Activated CD8-positive, alpha-beta memory T cell treated with anti-CD3 and anti-CD28 coated beads for 1 hour (primary cell): ENCODE measurements at places on chromosomes 11 and 22.

- no peak for DNase-seq
Measured at GRCh38 chr11:2520736-2521035, 75.9 kb downstream of the KCNQ1 start.

GRCh38 chr22:18066181-18066859 is 11.5 kb upstream of the PEX26 start:
- DNase-seq: no peak

GRCh38 chr22:35505399-35506258 is 35.0 kb upstream of the RASD2 start:
- no peak for DNase-seq

GRCh38 chr11:35394941-35395340 is 24.4 kb downstream of the SLC1A2 start:
- no peak for DNase-seq

DNA sequence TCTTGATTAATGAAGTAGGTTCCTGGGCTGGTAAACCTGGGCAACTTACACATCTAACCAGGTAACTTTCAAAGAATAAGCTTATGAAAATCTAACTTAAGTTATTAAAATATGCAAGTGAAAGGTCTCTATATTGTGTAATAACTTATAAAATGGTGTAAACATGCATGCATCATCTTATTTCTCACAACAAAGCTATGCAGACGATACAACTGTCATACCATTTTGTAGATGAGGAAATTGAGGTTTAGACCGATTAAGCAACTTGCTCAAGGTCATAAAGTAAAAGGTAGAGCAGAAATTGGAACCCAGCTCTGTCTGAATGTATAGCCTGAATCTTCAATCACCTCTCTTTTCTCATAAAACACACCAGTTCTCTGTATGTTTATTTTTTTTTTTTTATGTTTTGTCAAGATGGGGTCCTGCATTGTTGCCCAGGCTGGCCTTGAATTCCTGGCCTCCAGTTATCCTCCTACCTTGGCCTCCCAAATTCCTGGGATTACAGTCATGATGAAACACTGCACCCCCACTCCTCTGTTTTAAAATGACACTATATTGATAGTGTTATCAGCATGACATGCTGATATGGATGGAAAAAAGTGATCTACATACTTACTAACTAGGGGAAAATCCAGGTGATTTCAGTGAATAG is 109.6 kb downstream of the SGSM3 start:
- no peak for DNase-seq

DNA sequence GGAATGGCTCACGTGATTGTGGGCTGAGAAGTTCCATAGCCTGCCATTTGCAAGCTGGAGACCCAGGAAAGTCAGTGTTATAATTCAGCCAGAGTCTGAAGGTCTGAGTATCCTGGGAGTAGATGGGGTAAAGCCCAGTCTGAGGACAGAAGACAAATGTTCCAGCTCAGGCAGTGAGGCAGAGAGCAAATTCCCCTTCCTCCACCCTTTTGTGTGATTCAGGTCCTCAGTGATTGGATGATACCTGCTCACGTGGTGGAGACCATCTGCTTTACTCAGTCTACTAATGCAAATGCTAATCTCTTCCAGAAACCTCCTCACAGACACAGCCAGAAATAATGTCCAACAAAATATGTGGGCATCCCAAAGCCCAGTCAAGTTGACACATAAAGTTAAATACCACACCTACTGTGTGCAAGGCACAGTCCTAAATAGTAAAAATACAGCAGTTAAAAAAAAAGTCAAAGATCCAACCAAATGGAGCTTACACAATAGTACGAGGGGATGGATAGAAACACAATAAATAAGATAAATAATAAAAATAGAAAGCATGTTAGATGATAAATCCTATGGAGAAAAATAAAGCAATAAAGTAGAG is 13.2 kb upstream of the APOL6 start:
- no peak for DNase-seq

GRCh38 chr11:66335531-66336233 is 552 bp downstream of the RIN1 start:
- DNase-seq: no peak

DNA sequence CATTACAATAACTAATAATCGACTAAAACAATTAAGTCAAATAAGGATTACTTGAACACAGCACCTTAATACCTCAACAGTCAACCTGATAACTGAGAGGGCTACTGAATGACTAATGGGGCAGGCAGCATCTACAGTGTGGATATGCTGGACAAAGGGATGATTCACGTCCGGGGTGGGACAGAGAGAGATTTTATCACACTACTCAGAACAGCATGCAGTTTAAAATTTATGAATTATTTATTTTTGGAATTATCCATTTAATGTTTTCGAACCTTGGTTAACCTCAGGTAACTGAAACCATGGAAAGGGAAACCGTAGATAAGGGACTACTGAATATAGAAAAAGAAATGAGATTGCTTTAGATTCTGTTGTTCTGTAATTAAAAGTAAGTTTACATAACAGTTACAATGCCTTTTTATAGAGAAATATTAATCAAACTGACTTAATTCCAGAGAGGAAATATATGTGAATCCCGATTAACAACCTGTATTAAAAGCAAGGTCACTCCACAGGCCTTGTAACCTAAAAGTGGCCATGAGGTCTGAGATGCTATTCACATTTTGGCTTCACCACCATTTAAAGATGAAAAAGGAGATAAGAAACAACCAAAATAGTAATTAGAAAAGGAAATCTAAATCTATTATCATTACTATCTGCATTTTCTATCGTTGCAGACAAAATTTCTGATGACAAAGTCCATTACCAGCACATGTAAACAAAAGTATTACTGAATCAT is 119.0 kb upstream of the TP53AIP1 start:
- no peak for DNase-seq

GRCh38 chr11:87338046-87338639 is 300.4 kb downstream of the TMEM135 start:
- DNase-seq: no peak

DNA sequence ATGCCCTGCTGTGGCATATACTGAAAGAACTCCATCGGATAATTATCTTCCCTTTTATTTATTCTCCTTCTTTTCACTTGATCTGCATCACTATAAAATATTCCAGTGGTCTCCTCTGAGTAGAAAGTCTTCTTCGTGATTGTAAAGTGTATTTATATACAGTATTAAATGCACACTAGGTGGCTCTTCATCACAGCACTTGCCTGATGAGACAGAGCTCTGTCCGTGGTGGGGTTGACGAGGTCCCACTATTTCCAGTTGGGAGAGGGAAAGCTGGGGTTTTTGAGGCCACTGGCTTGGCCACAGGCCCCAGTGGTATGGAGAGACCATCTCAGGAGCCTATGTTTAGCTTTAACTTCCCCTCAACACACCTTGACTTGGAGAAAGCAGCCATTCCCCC is 31.6 kb upstream of the ZBTB16 start:
- DNase-seq: no peak

DNA sequence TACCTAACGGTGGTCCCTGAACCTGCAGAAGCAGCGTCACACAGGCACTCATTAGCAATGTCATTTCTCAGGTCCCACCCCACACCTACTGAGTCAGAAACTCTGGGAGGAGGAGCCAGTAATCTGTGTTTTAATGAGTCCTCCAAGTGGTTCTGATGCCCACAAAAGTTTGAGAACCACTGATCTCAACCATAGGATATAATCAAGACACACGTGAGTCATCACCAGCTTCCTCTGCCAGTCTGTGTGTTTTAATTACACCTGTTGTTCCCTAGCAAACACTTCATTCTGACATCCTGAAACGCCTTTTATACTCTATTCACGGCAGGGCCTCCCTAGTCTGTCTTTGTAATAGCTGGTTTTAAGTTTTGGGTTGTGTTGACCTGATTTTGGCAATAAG is 5.8 kb downstream of the TECTA start:
- no peak for DNase-seq

- DNase-seq: no peak
Measured at GRCh38 chr11:7579361-7579791, 65.6 kb downstream of the PPFIBP2 start.

DNA sequence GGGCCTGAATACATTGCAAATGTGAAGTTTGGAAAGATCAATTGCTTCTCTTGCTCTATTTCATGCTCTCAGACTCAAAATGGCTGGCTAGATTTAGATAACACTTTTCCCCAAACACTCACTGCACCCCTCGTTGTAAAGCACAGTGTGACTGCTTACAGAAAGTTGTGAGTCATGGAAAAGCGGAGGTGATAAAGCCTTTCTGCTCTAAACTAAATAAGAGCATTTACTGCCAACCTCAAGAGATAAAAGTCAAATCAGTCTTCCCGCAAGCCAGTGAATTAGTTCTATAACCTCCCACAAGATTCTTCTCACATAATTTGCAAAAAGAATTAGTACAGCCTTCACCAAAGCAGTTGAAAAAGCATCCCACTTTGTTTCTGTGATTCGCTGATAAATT is 168.7 kb downstream of the WT1 start:
- DNase-seq: no peak

DNA sequence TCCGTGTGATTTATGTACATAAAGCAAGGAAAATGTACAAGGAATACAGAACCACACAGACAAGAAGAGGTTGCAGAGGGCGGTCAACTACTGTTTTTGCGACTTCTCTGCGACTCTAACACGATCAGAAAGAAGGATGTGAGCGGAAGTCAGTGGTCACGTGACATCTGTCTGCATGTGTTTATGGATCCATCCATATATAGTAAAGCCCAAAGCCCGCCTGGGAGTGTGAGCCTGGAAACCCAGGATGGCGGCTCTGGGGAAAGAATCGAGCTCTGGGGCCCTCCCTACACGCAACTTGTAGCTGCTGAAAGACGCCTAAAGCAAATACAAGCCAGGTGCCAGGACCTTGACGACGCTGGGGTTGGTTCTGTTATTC is 8.8 kb downstream of the OSBPL5 start:
- no peak for DNase-seq

- no peak for DNase-seq
Measured at GRCh38 chr11:17608821-17609220, 61.8 kb downstream of the OTOG start.

DNA sequence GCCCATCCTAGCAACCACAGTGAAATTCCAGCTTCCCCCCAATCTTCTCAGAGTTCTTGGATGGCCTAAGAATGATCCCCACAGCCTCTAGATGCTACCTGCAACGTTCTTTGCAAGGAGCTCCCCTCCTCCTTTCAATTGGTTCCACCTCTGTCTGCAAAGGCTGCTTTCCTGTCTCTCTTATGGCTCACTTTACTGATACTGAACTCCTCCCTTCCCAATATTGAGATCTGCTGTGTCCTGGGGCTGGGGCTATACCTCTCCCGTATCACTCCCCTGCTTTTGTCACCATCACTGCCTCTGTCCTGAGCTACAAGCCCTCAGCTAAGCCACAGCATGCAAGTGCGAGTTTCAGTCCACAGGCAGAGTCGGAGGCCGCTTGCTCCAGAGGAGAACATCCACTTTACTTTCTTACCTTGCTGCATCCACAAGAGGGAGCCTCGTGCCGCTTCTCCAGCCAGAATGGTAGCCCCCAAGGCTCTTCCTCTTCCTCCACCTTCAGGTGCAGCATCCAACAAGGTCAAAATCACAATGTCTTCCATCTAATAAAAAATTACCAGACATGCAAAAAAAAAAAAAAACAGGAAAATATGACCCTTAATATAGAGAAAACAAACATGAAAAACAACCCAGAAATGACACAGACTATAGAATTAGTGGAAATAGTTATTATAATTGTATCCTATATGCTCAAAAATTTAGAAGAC is 48.6 kb upstream of the TMEM45B start:
- DNase-seq: no peak

GRCh38 chr11:11988681-11989261 is 19.7 kb downstream of the DKK3 start:
- DNase-seq: no peak

DNA sequence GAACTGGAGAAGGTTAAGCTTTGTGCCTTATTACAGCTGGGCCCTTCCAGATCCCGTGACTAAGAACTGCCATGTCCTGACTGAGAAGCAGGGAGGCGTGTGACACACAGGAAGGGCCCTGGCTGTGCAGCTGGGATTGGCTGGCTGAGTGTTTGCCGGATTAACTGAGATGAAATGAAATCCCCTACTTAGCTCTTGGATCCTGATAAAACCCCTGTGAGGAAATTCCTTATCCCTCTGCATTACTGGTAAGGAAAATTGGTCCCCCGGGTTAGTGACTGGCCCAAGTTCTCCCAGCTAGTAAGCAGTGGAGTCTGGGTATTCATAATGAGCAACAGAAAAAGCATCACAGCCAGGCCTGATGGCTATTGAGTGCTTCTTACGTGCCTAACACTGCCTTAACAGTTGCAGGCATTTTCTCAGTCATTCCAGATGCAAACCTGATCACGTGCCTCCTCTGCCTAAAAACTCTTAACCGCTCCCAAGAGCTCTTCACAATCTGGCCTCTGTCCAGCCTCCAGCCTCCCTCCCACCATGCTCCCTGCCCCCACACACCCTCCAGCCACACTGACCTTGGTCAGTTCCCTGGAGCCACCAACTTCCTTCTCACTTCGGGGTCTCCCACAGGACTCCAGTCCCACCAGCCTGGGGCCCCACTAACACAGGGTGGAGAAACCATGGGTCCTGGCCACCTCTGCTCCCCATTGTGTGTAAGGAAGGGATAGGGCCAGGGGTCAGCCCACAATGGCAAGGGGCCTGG is 37.8 kb downstream of the ARRB1 start:
- no peak for DNase-seq

DNA sequence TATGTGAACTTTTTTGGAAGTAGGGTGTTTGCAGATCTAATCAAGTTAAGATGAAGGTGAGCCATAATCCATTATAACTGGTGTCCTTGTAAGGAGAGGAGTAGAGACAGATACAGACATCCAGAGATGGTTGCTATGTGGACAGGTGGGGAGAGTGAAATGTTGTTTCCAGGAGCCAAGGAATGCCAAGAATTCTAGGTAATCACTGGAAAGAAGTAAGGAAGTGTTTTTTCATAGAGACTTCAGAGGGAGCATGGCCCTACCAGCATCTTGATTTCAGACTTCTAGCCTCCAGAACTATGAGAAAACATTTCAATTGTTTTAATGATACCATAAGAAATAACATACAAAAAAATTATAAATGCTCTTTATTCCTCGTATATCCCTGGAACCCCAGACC is 320.5 kb upstream of the ANO3 start:
- no peak for DNase-seq

- no peak for DNase-seq
Measured at GRCh38 chr11:34632105-34632791, 11.4 kb downstream of the EHF start.

DNA sequence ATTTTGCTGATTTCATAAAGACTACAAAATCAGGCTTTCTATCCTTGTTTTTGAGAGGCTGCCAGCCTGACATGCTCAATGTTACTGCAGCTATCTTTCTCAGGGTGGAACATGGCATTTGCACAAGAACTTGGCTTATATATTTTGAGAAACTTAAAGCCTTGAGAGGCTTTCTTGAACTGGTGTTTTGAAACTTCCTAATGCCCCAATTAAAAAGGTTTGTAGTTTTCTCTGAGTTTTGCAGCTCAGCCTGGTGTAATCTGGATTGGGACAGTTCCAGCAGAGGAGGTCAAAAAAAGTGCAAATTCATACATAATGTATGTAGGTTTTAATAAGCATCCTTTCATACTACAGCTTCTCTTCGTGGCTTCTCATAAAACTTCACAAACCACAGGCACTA is 223.4 kb downstream of the FAM76B start:
- no peak for DNase-seq
